ENCODE measurements at places on chromosomes 5 and 9.

DNA sequence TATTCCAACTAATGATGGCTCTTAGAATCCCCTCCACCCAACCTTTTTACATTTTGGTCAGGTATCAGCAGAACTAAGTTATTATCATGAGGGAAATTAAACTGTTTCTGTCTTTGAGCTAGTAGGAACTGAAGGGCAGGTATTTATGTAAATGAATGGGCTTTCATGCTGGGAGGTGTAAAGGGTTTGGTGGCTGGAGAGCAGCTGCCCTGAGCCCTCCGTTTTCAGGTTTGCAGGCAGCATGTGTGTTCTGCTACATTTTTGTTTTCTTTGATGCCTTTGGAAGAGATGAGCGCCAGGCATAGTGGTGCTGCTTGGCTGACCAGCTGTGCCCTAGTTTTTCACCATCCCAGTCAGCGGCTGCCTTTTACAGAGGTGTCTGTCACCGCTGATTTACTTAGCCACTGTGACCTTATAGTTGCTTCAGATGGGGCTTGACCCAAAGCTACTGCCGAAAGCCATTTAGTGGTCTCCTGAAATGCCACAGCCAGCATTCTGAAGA lies 231.9 kb downstream of the MAST4 start:
- DNase-seq, result no peak

DNA sequence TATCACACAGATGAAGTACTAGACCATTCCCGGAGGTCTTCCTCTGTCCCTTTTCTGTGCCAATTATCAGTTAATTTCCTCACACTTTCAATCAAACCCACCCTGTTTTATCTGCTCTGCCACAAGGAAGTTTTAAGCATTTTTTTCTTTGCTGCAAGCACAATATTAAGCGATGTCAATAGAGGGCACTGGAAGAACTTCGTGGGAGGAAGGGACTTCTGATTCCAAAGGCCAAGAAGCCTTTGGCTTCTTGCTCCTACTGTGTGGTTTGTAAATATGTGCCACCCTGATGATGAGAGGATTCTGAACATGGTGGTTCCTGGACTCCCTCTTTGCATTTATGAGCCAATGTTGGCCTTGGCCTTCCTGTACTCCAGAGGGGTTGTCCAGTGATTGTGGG lies 1712.5 kb upstream of the C9orf72 start:
- no peak for DNase-seq

- no peak for DNase-seq
Observed at GRCh38 chr9:11039006-11039405, 426.2 kb upstream of the PTPRD start.

GRCh38 chr9:87270221-87270847 lies 227.3 kb upstream of the DAPK1 start:
- DNase-seq, result peak; percentile 9

DNA sequence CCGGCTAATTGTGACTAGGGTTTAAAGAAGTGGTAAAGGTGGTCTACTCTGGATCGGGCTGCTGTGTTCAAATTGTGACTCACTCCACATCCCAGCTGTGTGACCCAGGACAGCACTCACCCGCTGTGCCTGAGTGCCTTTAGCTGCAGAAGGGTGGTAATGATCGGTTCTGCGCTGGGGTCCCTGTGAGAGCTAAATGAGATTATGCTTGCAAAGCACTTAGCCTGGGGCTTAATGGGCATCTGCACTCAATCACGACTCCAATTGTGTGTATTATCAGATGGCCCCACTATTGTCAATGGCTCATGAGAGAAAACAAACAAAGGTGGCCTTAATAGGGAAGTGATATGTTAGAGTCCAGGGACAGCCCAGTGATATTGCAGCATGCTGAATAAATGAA lies 25.1 kb upstream of the TBC1D2 start:
- no peak for DNase-seq

DNA sequence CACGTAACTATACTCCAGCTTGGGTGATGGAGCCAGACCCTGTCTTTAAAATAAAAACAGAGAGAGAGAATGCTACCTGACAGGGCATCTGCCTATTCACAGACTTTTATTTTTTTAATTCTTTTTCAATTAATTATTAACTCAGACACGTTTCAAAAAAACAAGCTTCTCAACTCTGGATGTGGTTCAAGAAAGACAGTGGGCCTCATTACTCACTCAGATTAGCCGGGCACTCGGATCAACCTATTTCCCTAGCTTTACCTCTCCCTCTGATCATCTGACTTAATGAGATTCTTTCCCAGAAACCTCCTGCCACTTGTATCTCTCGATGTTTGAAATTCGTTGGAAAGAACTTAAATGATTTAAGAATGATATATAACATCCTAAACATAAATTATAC lies 134.1 kb downstream of the TRPM6 start:
- DNase-seq, result no peak

GRCh38 chr9:79334001-79334400 lies 237.8 kb upstream of the TLE4 start:
- no peak for DNase-seq

- DNase-seq, result no peak
Observed at GRCh38 chr5:81164936-81165335, 68.2 kb upstream of the CKMT2 start.

DNA sequence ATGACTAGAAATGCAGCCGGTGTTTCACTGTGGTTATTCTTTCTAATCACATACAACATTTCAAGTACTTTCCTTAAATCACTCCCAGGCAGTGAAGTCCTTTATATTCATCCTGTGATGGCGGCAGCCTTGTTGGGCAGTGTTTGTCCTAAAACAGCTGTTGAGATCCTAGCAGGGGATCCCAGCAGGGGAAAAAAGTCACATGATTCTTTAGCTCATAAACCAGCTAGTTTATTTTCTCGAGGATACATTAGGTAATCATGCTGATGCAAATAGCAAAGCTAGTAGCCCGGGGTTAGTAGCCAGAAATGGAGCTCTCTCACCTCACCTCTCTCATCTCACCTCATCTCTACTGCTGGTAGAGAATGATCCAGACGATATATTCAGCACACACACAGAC lies 70.5 kb downstream of the FOXD1 start:
- DNase-seq, result no peak

DNA sequence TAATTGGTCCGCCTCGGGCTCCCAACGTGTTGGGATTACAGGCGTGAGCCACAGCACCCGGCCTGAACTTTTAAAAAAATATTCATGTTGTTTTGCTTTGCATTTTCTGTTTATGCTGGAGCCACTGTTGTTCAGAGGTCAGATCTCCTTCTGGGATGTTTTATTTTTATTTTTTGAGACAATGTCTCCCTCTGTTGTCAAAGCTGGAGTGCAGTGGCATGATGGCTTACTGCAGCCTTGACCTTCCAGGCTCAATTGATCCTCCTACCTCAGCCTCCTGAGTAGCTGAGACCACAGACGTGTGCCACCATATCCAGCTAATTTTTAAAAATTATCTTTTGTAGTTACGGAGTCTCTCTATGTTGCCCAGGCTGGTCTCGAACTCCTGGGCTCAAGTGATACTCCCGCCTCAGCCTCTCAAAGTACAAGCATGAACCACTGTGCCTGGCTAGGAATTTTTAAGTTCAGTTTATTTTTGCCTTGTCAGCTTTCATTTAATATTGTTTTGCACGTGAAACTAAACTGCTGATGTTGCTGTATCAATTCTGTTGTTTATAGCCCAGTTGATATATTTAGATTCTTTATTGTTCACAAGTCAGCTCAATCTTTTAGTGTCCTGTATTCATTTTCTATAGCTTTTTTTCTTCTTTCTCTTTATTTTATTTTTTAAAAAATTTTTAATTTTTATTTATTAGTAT lies 13.7 kb downstream of the TMEFF1 start:
- DNase-seq, result no peak

- DNase-seq, result no peak
Observed at GRCh38 chr5:77430726-77431125, 61.4 kb downstream of the WDR41 start.

- no peak for DNase-seq
Observed at GRCh38 chr9:94178927-94179326, 80.2 kb upstream of the ZNF169 start.

DNA sequence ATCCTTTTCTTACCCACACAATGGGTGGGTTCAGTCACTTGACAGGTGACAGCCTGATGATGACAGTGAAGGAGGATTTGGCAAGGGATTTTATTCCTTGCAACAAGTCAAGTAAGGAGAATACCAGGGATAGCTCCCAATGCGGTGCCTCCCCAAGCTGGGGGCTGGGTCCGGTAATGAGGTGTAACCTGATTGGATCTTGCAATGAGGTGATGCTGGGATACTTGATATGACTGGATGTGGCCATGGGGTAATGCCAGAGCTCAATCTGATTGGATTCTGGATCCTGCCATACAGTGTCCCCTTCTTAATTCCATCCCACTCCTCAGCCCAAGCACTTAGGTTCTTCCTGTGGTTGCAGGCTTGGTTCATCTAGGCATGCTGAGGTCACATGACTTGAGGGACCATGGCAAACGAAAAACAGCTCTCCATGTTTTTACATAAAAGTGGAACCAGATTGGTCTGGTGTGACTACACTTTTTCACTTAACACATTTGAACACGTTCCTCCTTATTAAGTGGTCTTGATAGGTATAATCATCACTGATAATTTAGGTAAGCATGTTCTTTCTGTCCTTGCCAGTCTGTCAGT lies 181.1 kb downstream of the PDZD2 start:
- DNase-seq, result no peak

DNA sequence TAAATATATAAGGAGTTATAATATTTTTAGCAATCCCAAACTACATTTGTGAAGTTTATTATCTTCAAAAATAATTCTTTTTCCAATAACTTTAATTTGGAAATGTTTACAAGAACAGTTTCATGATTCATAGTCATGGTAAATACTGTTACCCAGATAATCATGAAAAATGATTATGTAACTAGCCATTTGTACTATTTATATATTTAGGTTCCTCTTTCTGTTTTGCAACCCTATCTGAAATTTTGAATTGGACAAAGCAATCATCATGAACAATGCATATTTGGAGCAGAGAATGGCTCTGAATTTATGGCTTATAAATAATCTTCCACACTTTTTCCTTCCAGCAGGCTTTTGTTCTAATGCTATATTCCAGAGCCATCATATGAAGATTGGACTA lies 499.7 kb downstream of the SLCO4C1 start:
- DNase-seq, result no peak

- DNase-seq, result no peak
Observed at GRCh38 chr5:37637165-37637845, 202.5 kb downstream of the GDNF start.

DNA sequence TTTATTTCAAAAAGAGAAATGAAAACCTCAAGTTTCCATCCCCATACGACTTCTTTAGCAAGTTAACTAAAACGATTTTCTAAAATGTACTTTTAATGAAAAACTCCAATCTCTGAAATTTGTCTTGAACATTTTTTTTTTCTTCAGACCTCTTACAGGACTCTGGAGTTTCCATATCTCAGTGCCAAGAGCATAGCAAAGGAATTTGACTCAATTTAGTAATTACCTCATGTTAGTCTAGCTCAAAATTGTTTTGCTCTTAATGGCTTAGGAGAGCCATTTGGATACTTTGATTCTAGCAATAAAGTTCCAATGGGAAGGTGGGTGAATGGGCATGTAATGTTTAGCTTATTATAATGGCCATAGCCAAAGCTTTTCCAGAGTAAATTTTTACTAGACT lies 26.0 kb upstream of the SPATA31D4 start:
- DNase-seq, result no peak

DNA sequence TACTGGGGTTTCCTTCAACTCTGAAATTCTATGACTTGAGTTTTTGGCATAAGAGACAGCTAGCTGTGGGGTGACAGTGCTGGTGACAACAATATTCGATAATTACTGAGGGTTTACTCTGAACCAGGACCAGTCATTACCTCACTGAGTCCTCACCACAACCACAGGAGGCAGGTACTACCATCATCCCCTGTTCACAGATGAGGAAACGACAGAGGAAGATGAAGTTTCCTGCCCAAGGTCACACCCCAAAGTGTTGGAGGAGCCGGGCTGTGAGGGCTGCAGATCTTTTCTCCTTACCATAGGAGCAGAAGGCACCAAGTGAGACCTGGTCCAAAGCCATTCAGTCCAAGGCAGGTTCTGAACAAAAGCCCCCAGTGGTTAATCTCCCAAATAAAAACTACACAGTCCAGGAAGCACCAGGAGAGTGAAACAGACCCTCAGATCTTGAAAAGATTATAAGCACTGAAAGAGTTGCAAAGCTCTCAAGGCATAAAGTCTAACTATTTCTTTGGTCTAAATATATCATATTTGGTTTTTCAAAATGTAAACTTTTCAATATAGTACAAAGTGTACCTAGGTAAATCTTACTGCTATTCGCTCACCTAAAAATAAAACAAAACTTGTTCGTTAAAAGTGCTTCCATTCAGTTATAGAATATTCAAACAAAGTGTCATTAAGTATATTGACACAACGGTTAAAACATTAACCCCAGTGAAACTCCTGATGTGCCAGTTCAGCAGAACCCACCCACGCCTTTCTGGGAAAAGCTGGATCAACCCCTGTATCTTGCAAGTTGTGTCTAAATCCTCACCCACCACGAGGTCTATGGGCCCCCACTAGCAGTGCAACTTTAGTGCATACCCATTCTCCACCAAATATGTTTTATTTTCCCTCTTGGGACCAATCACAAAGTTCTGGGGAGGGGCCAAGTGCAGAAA lies 82.6 kb upstream of the EQTN start:
- peak; percentile 49 for DNase-seq

Data from Calu3 (cell line).